NCI-H2029 treated with DMSO at 0.1 percent for 48 hours (cell line): ENCODE measurements at places on chromosomes 2 and 18.

GRCh38 chr2:144683107-144683753, 163.3 kb upstream of the ZEB2 start:
- DNase-seq, result no peak

DNA sequence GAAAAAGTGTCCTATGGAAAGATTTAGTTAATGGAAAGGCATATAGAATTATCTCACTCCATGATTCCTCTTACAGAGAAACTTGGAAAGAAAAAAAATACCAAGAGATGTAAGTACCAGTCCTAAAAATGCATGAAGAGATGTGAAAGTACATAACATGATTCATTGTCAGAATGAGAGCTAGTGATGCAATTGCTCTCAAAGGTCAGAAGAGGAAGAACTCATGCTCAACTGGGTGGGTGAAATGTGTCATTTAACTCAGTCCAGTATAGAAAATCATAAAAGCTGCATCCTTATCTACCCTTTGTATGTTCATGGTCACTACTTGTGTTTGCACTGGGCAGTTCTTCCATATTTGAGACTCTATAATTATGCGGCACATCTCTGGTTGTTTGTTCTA, 300.0 kb upstream of the PIK3C3 start:
- DNase-seq, result no peak

GRCh38 chr2:177603181-177603580, 210.6 kb downstream of the AGPS start:
- no peak for DNase-seq

DNA sequence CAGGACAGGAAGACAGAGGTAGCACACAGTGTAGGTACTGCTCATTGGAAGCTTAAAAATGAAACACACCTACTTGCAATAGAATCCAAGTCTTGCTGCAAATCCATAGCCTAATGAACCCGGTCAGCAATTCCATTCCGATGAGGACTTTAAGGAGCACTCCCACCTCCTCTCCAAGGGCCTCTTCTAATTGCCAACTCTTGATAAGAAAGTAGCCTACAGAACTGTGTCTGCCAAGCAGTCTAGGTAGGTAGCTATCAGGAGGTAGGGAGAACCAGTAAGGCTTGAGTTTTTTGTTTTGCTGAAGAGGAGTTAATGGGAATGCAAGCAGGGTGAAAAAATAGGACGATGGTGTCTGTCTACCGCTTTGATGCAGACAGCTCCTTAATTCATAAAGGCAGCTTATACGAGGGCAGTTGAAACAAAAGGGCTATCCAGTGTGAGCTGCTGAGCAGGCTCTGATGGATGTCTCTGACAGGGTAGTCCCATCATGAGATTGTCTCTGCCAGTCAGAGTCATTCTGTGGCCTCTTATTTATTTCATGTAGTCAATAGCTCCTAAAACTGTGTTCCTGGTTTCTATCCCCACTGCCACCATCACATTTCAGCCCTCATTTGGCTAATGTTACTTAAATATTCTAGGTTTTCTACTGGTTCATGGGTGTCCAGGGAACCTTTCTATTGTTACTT, 155.6 kb upstream of the DNMT3A start:
- DNase-seq, result no peak

GRCh38 chr2:670637-671036, 6.6 kb downstream of the TMEM18 start:
- no peak for DNase-seq

GRCh38 chr18:50722311-50722710, 97.5 kb downstream of the MRO start:
- no peak for DNase-seq

DNA sequence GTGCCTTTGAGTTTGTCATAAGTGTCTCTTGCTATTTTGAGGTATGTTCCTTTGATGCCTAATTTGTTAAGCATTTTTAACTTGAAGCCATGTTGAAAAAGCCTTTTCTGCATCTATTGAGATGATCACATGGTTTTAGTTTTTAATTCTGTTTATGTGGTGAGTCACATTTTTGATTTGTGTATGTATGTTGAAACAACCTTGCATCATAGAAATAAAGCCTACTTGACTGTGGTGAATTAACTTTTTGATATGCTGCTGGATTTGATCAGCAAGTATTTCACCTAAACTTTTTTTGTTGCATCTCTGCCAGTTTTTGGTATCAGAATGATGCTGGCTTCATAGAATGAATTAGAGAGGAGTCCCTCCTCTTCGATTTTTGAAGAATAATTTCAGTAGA, 469.7 kb downstream of the CDH2 start:
- no peak for DNase-seq

GRCh38 chr2:203681978-203682377, 24.5 kb upstream of the CD28 start:
- DNase-seq, result no peak

GRCh38 chr2:215693193-215693998, 257.5 kb upstream of the FN1 start:
- DNase-seq, result no peak

- no peak for DNase-seq
These were observed 61.4 kb downstream of the XDH start for GRCh38 chr2:31353179-31353578.

GRCh38 chr2:71830497-71831192, 317.0 kb downstream of the CYP26B1 start:
- no peak for DNase-seq

DNA sequence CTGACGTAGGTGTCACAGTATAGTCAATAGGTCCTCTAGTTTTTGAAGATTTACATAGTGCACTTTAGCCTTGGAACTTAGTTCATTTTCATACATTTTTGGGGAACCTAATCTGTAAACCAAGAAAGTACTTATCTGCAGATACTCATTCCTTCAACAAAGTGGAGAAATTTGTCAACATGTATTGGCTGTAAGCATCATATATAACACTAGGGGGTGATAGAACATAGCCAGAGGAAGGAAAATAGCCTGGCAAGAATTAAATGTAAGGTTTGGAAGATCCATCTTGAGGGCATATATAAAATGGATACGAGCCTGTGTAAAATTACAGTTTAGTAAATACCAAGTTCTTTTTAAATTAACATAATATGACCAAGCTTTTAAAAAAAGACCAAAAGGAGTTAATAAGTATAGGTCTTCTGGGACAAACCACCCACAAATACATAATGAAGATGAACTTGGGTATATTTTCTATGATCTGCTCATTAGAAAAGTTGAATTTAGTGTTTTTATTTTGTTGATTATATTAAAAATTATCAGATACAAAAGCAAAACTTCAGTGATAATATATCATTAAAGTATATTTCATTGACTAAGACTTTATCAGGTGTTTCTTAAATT, 18.2 kb downstream of the RPL37A start:
- peak; percentile 45 for DNase-seq

GRCh38 chr18:26677957-26678356, 129.6 kb upstream of the KCTD1 start:
- DNase-seq, result no peak

DNA sequence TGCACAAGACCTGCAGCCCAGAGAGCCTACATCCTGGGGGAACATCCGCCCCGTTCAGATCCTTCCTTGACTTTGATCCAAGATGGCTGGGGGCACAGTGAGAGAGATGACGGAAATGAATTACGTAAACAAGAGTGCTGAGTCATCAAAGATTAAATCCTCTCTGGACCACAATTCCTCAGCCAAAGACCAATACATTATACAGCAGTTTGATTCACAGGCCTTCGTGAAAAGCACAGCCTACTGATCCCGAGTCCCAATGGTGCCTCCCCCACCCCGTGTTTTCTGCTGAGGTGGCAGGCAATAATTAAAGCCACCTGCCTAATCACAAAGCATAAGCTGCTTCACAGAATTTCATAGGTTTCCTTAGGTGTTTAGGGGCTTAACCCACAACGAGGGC, 43.0 kb downstream of the MYO5B start:
- no peak for DNase-seq

- no peak for DNase-seq
These were observed 237.5 kb downstream of the LDLRAD4 start for GRCh38 chr18:13455960-13456481.

GRCh38 chr2:69600425-69600824, 43.1 kb downstream of the AAK1 start:
- DNase-seq, result no peak

DNA sequence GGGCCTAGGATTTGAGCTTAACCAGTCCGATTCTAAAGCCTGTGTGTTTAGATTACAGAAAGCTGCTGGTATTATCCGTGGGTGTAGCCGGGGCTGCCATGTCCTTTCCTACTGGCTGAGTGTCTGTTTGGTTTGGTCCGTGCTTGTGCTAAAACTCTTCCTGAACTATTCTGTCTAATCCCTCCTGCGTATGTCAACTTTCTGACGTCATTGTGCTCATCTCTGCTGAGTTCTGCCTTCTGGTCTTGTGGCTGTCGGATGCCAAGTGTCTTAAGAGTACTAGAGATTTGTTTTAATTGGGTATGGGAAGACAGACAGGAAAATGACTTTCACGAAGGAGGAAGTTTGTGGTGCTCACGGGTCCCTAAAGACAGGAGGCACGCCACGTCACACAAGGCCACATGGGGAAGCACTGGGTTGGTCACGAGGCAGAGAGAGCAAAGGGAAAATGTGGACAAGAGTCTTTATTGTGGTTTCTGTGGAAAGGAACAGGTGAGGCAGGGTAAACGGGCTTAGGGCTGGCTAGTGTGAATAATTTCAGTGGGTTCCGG, 31.8 kb upstream of the NTSR2 start:
- no peak for DNase-seq

DNA sequence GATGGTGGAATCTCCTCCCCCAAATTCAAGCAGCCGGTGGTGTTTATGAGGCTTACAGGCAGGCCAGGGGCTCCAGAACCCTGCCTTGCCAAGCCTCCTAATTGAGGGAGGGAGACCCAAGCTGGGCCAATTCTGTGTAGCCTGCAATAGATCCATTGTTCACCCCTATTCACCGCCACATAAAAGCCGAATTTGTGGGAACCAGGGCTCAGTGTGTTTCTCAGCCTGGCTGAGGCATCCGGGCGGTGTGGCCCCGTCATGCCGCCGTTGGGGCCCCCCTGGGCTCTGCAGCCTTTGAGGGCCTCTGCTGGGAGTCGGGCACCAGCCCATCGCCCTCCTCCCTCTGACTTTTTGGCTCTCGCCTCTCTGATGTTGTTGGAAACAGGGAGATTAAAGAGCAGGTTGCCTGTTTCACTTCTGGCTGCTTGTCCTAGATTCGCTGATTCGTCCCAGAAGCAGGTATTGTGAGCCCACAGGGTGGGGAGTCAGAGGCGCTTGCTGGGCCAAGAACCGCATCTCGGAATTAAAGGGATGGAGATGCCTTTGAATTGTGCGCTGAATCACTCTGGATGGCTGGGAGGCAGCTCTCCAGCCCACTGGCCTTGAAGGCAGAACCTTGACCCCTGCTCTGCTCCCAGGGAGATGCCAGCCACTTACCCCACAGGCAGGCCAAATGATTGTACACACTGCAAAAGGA, 14.7 kb upstream of the OTOS start:
- DNase-seq, result no peak

- DNase-seq, result no peak
These were observed 28.6 kb upstream of the TRIB2 start for GRCh38 chr2:12688091-12688490.

DNA sequence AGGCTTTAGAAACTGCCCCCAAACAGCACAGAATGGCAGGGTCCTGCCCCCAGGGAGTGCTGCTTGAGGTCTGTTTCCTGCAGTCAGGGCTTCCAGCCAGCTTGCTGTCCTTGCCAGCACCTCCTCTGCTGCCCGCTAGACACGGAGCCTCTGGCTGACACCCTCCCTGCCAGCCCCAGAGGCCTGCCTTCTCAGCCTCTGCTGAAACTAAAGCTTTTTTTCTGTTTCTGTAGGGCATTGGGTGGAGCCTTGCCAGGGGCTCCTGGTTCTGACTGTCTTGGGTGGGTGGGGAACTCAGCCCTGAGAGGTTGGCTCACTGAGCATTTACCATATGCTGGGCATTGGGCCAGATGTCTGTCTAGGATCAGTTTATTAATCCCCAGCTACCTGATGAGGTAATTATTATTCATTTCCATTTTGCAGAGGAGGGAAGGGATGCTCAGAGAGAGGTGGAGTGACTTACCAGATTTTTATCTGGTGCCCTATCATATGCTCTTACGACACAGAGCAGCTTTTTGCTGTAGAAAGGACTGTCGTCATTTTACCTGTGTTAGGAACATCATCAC, 35.4 kb downstream of the INPP4A start:
- DNase-seq, result peak; percentile 75

GRCh38 chr2:162258686-162259085, 15.4 kb upstream of the FAP start:
- no peak for DNase-seq

GRCh38 chr2:4020649-4021048, 317.3 kb downstream of the DCDC2C start:
- DNase-seq, result no peak

GRCh38 chr2:106904242-106904641, 18.3 kb upstream of the ST6GAL2 start:
- DNase-seq, result no peak

GRCh38 chr18:74023220-74023619, 124.4 kb downstream of the FBXO15 start:
- DNase-seq, result no peak

DNA sequence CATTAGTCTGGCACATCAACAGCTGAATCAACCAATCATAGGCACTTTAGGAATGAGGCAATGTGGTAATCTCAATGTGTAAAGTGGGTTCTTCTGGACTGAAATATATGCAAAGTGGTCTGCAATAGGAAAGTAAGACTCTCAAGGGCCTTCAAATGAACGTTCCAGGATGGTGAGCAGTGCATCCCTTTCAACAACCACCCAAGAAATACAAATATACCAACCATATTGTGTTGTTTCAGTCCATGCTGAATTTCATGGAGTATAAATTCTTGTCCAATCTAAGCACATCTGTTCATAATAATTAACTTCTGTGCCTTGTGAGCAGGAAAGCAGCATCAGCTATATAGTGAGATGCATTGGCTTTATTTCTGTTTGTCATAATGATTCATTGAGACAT, 556.2 kb downstream of the THSD7B start:
- no peak for DNase-seq

- DNase-seq, result no peak
These were observed 12.3 kb downstream of the CTIF start for GRCh38 chr18:48551100-48551499.

GRCh38 chr2:110731064-110731463, 1.3 kb upstream of the ACOXL start:
- DNase-seq, result no peak

GRCh38 chr2:27989149-27989548, 98.6 kb downstream of the BABAM2 start:
- DNase-seq, result no peak

DNA sequence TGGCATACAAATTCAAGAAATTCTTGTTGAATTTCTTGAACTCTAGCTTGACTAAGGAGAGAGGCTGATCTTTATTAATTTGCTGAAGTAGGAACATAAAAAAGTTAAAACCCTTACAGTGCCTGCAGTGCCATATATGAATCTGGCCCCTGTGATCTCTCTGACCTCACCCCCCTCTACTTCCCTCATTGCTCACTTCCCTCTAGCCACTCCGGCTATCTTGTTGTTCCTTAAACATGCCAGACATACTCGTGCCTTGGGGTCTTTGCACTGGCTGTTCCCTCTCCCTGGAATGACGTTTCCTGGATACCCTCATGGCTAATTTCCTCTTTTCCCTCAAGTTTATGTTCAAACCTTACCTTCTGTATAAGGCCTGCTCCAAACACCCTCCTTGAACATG, 246.3 kb upstream of the SIX2 start:
- DNase-seq, result no peak
